ENCODE measurements at places on chromosomes 6 and 20.
A peak's percentile ranks its signal among the peaks of the same experiment; 100 is the strongest.

- DNase-seq = no peak
Observed at GRCh38 chr20:33859157-33859695, 48.1 kb downstream of the CHMP4B start.

DNA sequence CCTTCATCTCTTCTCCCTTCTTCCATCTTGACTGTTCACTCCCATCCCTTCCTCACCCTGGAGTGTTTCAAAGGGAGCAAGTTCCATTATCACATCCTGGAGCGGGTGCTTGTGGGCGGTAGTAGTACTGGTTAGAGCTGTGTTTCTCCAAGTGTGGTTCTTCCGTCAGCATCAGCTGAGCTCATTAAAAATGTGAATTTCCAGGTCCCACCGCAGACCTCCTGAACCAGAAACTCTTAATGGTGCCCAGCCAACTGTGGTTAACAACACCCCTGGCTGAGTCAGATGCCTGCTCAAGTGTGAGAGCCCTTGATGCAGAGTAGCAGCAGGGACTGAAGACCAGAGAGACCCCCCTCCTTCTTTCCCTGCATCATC is 24.4 kb downstream of the ANGPT4 start:
- no peak for DNase-seq

DNA sequence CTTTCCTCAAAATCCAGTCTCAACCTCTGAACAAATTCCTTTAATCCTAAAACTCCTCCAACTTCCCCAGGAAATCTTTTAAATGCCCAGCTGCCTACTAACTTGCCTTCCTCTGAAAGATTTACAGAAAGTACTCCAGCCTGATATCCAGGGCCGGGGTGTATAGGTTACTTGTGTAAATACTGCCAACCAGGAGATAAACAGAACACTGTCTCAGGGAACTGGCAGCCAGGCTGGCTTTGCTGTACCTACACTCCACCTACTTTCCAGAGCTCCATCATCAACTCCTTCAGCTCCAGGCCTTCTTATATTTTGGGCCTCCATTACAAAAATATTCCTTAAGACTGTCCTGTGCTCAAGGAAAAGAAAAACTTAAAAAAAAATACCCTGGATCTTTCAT is 85.9 kb downstream of the CEP162 start:
- DNase-seq = no peak

DNA sequence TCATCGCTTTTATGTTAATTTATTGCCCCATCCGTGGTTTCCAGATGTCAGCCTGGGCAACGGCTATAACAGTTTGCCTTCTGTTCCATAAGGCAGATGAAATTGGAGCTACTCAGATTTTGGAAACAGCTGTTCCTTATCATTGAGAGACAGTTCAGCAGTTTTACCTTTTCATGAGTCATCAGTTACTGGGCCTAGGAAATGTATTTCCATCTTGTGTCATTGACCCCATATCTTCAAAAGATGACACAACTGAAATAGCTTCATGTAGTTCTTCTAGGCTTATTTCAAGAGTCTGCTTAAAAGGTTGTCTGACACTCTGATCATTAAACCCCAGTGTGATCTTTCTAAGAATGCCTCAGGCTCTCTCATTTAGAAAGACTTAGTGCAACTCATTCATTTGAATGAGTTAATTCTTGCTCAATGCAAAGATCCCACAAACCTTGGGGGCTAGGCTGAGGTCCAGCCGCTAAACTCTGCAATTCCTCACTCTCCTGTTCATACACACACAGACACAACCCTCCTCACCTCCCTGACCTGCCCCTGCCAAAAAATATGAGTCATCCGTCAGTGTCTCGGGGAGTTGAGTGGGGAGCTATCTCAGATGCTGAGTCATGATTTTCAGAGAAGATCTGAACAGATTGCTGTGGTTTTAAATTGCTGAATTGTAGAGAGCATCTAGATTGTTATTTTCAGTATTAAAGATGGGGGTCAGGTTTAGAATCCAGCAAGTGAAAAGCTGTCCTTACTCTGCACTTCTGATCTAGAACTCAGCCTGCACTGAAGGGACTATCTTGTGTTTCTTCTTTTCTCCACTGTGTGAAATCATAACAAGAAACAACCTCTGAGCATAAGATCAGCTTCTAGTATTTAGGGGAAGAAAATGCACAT is 61.8 kb downstream of the RPP40 start:
- peak; percentile 82 for DNase-seq

- peak; percentile 72 for DNase-seq
Observed at GRCh38 chr20:35699127-35699956, at the start of the genes NFS1 and ROMO1. TSS of gene NFS1 (minus strand) at chr20:35699352. CDS start at chr20:35699288, 64 bp downstream. TSS of gene ROMO1 (plus strand) at chr20:35699405. CDS start at chr20:35699633, 228 bp downstream.

DNA sequence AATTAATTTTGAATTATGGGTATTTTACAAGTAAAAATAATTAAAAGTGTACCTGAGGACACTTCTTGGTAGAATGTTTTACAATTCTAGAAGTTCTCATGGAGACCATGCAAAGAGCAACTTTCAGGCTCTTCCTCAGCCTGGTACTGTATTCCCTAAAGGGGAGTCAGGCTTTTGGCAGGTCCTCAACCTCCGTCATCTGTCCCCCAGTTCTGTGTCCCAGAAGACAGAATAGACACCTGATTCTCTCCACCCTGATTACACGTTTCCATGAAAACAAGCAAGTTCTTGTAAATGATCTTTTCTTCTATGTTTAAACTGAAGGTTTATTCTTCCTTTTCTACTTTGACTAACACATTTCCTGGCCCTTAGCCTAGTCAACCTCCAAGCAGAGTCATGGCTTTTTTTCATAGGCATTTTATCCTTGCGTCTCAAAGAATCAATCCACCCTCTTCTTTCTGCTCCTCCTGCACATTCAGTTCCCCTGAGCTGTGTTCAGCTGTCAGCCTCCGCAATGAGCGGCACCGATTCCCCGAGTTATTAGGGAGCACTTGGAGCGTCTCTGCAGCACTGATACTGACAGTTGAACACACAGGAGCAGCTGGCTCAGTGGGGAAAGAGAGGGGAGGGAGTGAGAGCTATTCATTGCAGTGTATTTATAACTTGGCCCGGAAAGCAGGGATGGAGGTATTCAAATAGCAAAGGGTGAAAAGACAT is 1082.4 kb upstream of the MAP3K7 start:
- DNase-seq = no peak

- DNase-seq = no peak
Observed at GRCh38 chr20:64035066-64035932, 683 bp upstream of the C20orf204 start.

DNA sequence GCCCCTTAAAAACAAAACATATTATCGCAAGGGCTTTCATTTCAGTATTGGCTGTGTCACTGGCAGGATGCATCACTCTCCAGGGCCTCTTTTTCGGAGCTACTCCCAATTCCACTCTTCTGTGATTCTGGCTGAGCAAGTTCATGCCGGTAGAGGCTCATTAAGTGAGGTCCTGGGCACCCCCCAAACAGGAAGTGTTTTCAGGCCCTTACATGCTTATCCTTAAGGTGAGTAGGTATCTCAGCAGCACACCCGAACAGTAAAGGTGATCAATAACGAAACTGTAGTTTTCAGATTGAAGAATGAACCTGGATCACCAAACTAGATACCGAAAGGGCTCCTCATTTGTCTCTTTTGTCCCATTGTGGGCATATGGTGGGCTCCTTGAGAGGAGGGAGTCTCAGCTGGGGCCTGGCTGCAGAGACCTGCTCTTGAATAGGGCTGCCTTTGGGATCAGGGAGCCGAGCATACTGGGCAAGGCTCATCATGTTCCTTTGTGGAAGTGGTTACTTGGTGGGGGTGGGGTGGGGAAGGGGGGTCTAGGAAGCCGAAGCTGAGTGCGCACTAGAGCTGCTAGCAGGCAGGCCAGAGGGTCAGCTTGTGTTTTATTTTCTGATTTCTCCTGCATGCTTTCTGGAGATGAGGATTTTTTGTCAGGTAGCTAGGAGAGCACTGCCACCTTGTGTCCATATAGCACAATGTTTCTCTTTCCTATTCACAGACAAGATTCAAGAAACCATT is 65.2 kb downstream of the CDS2 start:
- no peak for DNase-seq

DNA sequence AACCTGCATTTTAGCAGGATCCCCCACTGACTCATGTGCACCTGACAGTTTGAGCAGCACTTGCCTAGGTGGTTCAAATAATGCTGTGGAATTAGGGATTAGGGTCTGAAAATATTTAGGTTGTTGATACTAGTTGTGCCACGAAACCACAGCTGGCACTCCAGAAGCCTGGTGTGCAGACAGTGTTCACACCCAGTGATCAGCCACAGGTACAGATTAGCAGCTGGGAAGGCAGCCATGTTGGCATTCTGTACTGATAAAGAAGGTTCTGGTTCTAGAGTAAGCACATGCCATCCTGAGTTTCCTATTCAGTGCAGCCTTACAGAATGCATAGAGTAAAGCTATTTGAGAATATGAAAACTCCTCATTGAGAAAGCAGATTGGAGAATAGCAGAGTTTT is 30.1 kb downstream of the TMEM74B start:
- DNase-seq = no peak

DNA sequence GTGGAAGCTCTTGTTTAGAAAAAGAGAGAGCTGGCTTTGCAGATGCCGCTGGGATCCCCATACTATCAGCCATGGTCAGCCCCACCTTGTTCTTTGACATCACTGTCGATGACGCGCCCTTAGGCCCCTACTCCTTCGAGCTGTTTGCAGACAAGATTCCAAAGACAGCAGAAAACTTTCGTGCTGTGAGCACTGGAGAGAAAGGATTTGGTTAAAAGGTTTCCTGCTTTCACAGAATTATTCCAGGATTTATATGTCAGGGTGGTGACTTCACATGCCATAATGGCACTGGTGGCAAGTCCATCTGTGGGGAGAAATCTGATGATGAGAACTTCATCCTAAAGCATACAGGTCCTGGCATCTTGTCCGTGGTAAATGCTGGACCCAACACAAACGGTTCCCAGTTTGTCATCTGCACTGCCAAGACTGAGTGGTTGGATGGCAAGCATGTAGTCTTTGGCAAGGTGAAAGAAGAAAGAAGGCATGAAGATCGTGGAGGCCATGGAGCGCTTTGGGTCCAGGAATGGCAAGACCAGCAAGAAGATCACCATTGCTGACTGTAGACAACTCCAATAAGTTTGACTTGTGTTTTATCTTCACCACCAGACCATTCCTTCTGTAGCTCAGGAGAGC is 2.4 kb upstream of the BLCAP start:
- no peak for DNase-seq

DNA sequence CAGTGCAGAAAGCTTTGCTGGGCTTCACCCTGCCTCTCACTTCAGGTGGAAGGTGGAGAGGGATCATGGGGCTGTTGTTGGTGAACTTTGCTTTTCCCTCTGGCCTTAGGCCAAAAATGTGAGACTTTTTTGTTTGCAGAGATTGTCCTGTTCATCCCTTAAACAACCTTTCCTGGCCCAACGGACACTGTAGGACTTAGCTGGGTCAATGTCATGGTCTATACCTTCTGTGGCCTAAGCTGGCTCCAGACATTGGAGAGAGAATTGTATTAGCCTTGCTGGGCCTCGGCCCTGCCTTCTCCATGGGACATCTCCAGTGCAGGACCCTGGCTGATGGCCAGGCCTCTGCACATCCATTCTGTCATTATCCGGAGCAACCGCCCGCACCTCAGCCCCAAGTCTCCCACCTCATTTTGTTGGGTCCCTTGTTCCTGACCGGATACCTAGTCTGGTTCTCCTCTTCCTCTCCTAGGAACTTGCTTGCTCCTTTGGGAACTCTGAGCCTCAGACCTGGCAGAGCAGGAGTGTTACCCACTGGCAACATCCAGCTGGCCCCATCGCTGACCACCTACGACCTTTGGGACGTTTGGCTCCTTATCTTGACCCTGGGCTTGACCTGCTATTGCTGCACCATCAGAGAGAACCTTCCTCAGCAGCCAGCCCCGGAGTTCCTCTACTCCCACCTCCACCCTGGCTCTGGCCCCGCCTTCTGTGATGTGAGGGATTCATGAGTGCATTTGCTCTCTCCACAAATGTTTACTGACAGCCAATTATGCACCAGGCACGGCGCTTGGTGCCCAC is 128.2 kb downstream of the BANF2 start:
- DNase-seq = no peak

- DNase-seq = no peak
Observed at GRCh38 chr20:11546939-11547338, 370.8 kb upstream of the BTBD3 start.

DNA sequence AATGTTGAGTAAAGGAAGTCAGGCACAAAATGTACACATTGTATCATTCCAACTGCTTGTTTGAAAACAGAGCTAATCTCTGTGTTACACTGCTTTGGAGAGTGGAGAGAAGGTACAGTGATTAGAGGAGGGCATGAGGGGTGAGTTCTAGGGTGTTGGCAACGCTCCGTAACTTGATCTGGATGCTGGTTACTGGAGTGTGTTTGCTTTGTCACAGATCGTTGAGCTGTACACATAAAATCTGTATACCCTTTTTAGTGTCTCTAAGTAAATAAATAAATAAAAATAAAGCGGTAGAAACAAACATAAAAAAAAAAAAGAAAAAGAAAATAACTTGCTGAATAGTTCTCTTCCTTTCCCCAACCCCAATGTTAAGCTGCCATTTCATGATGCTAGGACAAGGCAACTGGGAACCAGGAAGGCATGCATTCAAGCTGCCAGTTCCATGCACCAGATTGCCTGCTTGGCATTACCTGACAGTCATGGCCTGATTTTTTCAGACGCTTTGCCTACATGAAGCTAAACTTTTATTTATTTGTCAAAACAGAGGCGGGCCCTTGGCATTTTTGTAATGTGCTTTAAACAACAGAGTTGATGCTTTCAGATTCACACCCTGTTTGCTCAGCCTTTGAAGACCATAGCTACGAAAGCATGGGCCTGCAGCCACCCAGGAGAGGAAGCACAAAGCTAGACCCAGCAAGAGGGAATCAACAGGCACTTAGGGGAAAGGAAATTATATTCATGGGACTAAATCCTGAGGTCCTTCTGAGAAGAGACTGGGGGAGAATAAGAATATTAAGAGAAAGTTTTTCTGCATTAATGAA is 21.2 kb downstream of the TNFRSF21 start:
- DNase-seq = no peak

GRCh38 chr20:34331838-34332237 is 28.7 kb upstream of the AHCY start:
- DNase-seq = no peak

- no peak for DNase-seq
Observed at GRCh38 chr6:162907876-162908481, 180.2 kb downstream of the PACRG start.

DNA sequence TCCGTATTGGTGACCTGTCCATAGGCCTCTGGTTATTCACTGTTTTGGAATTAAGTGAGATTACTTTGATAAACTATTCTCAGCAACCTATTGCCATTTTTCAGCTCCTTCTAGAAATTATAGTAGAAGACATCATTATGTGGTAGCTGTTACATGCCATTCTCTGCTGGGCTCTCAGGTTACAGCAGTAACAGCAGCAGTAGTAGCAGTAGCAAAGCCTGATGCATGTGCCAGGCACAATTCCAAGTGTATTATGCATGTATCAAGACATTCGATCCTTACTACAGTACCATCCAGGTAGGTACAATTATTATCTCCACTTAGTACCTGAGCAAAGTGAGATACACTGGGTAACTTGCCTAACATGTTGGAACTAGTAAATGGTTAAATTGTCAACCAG is 74.3 kb downstream of the RPS12 start:
- DNase-seq = no peak

DNA sequence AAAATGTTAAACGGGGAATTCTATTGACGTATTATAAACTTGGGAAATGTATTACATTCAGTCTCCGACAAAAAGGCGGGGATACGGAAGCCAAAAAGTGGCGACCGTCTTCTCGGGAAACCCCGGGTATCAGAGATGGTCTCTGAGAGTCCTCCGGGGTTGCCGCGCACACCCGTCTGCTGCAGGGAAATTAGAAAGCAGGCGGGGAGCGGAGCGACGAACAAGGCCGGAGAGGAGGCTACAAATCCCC is 1.5 kb downstream of the SALL4 start:
- no peak for DNase-seq

Data from stimulated activated effector memory CD8-positive, alpha-beta T cell treated with anti-CD3 and anti-CD28 coated beads, Interleukin-12 subunit alpha, Interleukin-12 subunit beta, amount 100 ng/mL, for 72 hours (primary cell).